ENCODE measurements at places on chromosomes 11 and 22.

GRCh38 chr22:26068571-26068970, 100.7 kb upstream of the SEZ6L start:
- DNase-seq = no peak

DNA sequence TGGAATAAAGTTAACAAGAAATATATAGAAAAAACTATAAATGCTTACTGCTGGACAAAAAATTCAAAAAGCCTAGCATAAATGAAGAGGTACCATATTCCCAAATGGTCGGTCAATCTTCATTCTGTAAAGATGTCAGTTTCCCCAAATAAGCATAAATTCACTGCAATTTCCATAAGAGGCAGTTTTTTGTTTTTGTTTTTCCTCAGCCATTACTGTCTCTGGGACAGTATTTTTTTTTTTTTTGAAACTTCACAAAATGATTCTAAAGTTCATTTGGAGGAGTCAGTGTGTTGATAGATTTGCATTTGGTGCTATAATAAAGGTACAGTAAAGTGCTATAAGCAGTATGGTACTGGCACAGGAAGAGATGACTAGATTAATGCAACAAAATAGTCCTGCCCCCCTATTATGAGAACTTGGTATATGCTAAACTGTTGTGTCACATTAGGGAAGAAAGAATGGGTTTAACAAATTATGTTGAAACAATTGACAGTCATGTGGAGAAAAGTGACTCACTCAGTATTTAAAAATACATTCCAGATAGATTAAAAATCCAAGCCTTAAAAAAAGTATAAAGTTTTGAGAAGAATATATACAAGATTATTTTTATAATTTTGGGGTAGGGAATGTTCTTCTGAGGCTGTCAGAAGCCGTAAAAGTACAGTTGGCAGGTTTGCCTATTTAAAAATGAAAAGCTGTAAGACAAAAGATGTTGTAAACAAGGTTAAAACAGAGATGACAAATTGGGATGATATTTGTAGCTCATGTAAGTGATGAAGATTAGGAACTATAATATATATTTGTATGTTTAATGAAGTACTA, 2.6 kb upstream of the FTH1 start:
- no peak for DNase-seq

DNA sequence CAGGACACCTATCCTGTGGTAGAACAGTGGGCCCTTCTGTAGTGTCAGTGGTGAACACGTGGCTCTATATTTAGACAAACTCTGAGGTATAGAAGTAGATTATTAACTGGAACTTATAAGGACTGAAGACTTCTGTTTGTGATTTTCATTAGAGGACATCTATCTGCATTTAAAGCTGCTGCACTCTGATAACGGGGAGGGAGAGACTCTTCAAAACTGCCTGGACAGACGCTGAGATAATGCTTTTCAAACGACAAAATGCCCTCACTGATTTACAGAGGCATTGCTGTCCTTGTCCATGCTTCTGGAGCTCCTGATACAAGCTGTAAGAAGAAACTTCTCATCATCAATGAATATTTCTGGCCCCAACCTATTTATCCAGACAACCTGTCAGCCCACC, 425.2 kb downstream of the OPCML start:
- DNase-seq = no peak

- DNase-seq = no peak
Measured at GRCh38 chr11:32348502-32348901, 86.8 kb downstream of the WT1 start.

- DNase-seq = no peak
Measured at GRCh38 chr11:131748151-131749050, 378.0 kb downstream of the NTM start.

GRCh38 chr22:18152519-18152918, 2.5 kb downstream of the USP18 start:
- DNase-seq = no peak

Measured in immature natural killer cell (primary cell).